ENCODE measurements at places on chromosomes 6 and 20.

DNA sequence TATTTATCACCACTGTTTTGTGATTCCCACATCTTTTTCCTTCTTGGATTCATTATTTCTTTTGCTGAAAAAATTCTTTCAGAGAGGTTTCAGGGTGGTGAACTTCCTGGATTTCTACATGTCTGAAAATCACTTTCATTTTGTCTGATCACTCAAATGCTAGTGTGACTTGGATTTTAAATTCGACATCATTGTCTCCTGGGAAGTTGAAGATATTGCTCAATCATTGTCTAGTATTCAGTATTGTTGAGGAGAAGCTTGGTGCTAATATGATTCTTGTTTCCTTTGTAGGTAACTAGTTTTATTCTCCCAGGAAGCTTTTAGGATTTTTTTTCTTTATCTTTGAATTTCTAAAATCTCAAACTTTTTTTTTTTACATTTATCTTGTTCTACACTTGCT lies 45.0 kb downstream of the DNAH8 start:
- DNase-seq, result no peak

DNA sequence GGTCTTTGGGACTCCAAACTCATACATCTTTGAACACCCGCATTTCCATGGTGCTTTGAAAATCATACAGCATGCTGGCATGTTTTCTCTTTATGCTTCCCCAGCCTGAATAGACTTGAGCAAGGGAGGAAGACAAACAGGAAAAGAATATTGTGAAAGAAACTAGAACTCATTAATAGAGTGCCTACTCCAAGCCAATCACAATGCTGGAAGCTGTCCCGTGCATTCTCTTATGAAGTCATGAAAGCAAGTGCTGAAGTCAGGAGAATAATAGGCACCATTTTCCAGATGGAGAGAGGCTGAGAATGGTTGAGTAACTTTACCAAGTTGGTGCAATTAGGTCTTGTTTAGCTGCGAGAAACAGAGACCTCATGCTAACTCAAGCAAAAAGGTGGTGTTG lies 102.5 kb upstream of the PTPRT start:
- no peak for DNase-seq

DNA sequence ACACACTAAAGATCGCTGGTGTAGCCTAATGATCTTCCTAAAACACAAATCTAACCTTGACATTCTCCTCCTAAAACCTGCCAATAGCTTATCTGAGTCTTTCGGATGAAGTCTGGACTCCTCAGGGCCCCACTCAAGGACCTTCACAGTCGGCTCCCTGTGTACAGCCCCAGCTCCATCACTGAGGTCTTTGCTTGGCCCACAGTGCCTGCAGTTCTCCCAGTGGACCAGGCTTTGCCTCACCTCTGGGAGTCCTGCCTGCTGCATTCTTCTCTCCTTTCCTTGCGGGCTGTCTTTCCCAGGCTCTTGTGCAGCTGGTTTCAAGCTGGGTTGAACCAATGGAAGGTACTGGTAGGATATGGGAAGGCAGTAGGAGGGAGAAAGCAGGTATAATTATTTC lies 122.6 kb upstream of the FERMT1 start:
- DNase-seq, result no peak

GRCh38 chr6:36073587-36073986 lies 46.0 kb downstream of the MAPK14 start:
- no peak for DNase-seq

- DNase-seq, result no peak
Measured at GRCh38 chr20:58216334-58216733, 12.1 kb downstream of the ANKRD60 start.

DNA sequence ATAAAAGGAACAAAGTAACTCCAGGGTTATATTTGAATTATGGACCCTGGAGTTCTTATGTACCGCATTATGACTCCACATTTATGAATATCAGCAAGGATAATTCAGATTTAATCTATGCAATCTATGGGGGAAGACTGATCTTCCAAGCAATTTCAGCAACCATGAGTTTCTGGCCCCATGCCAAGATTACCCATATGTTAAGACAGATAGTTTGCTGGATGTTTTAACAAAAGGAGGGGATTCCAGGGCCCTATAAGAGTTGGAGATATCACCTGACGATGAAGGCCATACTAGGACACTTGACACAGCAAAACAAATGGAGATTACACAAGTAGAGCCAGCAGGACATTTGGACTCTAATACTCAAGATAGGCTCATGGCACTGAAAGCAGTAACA lies 45.9 kb upstream of the PLN start:
- no peak for DNase-seq

DNA sequence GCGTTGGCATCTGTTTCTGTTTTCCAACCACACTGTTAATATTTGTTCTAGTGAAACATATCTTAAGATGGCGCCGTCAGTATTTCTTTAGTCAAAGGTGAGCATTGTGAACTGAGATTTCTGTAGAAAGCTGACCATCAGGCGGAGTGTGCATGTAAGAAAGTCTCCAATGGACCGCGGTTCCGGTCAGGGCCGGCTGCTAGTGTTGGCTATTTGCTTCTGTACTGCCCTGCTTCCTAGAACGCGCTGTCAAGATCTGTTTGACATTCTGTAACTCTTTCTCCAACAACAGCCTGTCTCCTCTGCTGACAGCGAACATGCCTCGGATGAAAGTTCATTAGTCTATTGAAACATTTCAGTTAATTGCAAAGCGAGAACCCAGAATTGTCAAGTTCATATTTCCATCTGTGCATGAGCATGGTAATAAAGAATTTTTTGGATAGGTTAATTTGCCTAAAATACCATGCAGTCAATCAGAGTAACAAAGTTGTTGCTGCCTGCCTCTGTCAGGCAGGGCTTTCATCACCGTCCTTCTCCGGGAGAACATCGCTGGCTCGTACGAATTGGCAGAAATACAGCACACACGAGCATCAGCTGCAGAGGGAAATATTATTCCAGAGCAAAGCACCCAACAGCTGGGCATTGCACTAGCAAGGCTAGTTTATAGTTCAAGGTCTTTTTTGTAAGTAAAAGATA lies 369.1 kb downstream of the CDH4 start:
- no peak for DNase-seq

- DNase-seq, result no peak
Measured at GRCh38 chr6:124007266-124007665, 203.6 kb downstream of the NKAIN2 start.

DNA sequence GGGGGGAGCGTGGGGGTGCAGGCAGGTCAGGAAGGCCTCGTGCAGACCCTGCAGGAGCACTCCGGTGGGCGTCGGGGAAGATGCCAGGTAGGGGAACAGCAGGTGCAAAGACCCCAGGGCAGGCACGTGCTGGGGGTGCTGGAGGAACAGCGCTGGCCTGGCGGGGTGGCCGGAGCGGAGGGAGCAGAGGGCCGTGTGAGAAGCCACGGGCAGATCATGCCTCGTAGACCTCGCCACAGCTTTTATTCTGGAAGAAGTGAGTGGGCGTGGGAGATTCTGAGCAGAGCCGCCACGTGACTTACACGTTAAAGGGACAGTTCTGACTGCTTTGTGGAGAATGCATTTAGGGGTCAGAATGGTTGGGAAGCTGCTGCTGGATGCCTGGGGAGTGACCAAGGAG lies 9.3 kb downstream of the NTSR1 start:
- DNase-seq, result no peak

DNA sequence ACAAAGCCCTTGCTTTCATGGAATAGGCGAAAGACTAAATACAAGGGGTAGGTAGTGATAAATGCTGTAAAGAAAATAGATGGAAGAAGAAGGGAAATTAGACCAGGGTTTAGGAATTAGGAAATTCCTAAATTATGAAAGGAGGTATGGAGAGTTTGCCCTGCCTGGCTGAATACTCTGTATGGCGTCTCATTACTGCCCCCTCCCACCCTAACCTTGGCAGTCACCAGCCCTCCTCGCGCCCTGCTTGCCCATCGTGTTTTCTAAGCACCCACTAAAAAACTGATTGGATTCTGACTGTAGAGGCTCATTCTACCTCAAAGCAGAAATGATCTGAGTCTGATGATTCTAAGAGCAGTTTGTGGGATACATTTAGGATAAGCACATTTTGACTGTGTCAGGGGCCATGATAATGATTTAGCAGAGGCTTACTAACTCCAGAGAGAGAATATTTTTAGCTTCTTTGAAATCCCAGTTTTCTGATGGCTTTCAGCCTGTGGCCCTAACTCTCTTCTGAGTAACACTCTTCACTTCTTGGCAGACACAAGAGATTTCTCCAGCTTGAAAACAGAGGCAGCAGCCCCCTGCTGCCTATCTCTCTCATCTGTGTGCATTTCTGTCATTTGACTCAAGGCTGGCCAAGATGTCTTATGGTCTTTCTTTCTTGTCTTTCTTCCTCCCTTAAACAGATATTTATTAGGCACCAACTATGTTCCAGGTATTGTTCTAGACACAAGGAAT lies 1.4 kb upstream of the CHD6 start:
- no peak for DNase-seq

DNA sequence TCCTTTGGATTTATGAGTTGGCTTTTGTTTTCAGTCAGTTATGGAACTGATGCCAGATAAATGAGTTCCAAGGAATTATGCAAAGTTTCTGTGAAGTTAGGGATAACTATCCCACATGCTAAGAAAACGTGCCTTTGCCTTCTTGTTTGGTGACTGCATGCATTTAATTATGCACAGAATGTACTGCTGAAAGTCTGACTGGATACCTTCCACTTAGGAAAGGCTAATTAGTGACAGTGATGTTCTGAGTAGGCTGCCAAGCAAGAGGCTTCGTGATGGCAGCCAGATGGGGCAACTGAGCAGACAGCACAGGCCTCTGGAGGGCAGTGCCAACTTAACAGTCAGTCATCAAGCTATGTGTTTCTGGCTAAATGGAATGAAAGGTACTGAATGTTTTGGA lies 289.9 kb downstream of the CD109 start:
- peak; percentile 7 for DNase-seq

GRCh38 chr6:114042267-114043016 lies 71.5 kb upstream of the HDAC2 start:
- no peak for DNase-seq

DNA sequence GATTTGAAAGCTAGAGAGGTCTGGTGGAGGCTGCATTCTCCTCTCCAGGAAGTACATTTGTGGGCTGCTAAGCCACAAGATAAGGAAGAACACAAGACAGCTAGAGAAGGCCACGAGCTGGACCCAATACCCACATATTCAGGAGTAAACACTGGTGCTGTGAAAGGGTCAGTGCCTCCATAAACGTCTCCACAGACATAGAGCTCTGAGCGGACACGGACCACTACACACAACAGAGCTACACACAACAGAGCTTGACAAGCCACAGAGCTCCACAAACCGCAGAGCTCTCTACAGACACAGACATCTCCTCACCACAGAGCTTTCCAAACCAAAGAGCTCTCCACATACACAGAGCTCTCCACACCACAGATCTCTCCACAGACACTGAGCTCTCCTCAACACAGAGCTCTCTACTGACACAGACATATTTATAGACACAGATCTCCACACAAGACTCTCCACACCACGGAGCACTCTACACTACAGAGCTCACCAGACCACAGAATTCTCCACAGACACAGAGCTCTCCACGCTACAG lies 51.9 kb downstream of the ERMARD start:
- no peak for DNase-seq

GRCh38 chr20:46056970-46057855 lies 28.2 kb downstream of the SLC12A5 start:
- no peak for DNase-seq

GRCh38 chr20:1327241-1327653 lies 1.7 kb downstream of the SDCBP2 start:
- DNase-seq, result peak; percentile 27

GRCh38 chr6:46925563-46926253 lies 4.0 kb upstream of the ADGRF5 start:
- DNase-seq, result no peak

DNA sequence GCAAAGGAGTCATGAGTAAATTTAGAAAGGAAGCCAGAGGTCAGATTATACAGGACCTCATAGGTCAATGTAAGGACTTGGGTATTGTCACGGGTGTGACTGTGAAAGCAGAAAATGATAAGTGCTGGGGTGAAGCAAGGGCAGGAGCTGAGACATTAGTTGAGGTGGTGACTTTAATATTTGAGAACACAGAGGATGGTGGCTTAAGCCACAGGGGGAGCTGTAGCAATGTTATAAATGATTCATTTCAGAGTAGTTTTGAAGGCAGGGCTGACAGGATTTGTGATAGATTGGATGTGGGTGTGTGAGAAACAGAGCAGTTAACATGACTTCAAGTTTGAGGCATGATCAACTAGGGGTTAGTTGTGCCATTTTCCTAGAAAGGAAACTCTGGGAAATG lies 659.9 kb downstream of the EPM2A start:
- no peak for DNase-seq

GRCh38 chr6:109034526-109034925 lies 60.1 kb downstream of the SESN1 start:
- DNase-seq, result no peak

DNA sequence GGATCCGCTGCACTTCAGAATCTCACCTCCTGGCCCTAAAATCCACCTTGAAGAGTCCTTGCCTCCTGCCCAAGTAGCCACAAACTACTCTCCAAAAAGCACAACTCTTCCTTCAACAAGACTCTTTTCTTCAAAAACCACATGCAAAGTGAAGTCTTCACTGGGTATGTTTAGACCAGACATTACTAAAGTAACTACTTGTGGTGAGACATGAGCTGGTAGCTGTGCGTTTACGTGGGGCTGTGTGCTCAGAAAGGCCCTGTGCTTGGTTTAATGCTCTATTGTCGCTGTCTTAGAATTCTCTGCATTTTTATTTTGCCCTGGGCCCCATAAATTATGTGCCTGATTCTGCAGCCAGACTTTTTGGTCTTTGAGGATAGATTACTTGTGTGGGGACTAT lies 104.4 kb upstream of the HDAC2 start:
- no peak for DNase-seq

DNA sequence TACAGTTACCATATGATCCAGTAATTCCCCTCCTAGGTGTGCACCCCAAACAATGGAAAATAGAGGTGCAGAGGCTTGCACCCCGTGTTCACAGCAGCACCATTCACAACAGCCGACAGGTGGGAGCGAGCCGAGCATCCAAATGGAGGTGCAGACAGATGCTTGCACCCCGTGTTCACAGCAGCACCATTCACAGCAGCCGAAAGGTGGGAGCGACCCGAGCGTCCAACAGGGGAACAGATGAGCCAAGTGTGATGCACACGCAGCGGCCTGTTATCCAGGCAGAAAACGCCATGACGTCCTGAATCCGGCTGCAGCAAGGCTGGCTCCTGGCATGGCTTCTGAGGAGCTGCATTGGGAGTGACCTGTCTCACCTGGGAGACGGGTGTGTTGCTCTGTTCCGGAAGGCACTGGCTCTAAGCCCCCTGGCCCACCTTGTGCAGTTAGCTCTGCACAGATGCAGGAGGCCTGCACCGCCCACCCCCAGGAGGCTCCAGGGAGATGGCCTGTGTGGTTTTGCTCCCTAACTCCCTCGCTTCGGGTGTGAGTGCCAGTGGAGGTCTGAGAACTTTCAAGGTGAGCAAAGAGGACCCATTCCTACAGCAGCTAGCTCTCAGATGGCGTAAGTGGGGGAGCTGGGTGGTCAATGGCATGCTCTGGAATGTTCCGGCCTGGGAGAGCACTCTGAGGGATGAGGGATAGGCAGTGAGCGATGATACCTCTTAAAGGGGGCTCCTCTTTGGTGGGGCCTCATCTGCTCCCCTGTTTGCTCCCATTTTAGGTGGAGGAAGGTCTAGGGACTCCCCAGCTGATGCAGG lies 47.8 kb upstream of the FRMD1 start:
- no peak for DNase-seq
